ENCODE measurements at places on chromosomes 7 and 10. TPM values are rescaled to one million over a fixed set of nuclear protein-coding genes. Genes with fewer than 3 reads are reported as not detected.

DNA sequence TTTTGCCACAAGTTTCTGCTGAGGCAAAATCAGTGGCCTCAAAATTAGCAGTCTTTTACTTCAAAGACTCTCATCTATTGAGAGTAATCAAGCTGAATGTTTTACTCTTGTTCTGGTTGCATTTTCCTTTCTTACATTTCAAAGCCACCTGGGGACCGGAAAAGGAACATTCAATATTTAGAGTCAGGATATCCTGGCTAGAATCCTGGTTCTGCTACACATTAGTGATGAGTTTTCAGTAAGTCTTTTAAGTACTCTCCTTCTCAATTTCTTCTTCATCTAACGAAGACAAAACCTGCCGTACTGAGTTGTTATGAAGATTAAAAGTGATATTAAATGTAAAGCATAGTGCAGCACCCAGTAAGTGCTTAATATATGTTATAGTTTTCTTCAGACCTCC lies 52.5 kb downstream of the LAMB4 start:
- no peaks in the 10 kb centered on the region for H3K36me3 ChIP-seq
- H3K27ac ChIP-seq: no peak overlapping the region
- no peak for DNase-seq
- H3K27me3 ChIP-seq: no peaks in the 10 kb centered on the region
- no peaks in the 10 kb centered on the region for H3K4me1 ChIP-seq

GRCh38 chr7:116206141-116206540 lies 4.2 kb upstream of the TES start:
- H3K4me1 ChIP-seq: peaks cover 7% of the 10 kb centered on the region
- no peak for DNase-seq
- H3K27ac ChIP-seq: no peak overlapping the region
- no peaks in the 10 kb centered on the region for H3K36me3 ChIP-seq
- no peaks in the 10 kb centered on the region for H3K27me3 ChIP-seq

The SLC26A4 gene
- 0.66 TPM for total RNA-seq

The MDFIC gene
- 8.3 TPM for total RNA-seq
